ENCODE measurements at places on chromosomes 12 and 14.

GRCh38 chr14:103427485-103428443 lies 42.5 kb downstream of the MARK3 start:
- no peak for DNase-seq

DNA sequence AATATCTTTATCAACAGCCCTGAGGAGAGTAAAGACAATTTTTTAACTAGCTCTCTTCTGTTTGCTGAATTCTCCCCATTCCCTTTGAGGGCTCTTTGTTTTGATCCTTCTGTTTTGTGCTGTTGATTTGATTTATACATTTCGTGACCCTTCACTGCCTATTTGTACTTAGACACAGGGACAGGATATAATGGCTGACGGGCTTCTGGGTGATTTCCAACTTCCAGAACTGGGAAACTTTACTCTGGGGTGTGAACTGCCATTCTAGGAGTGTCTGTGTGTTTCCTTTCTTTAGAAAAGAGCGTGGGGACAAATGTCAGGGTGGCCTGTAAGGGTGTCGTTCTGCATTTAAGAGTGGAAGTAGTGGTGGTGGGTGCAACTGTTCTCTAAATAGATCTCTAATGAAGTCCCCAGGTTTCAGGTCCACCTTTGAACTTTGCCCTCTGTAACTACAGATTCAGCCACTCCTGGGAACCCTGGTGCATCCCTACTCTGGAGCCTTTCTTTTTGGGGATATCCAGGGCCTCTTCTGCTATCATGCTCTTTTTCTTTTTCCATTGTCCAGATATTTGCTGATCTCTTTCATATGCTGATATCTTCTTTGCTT lies 22.3 kb upstream of the SSPN start:
- DNase-seq = no peak

- no peak for DNase-seq
These were observed 31.4 kb downstream of the CPM start for GRCh38 chr12:68901551-68901950.

GRCh38 chr12:116123451-116124258 lies 153.8 kb downstream of the MED13L start:
- peak; percentile 97 for DNase-seq

GRCh38 chr12:110780448-110780847 lies 37.8 kb upstream of the PPP1CC start:
- DNase-seq = no peak

DNA sequence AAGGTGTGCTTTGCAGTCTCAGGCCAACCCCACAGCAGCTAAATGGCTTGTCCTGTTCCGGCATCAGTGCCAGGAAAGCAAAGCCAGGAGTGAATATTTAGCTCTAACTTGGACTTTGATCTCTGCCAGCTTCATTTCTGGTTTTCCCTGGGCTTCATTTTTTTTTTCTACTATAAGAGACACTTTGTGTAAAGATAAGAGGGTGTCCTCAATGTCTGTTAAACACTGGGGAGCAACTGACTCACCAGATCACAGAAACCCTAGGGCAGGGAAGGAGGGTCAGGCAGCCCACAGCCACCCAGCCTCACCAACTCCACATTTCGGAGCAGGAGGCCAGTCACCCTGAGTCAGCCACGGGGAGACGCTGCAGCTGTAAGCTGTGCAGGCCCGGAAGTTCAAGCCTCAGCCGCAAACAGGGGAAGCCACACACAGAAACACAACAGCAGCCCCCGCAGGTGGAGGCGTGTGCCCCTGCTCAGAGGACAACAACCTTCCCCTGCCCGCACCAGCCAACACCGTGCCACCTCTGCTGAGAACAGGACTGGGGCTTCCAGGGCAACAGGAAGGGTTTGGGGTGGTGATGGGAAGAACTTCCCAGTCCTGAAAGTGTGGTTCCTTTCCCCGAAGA lies 6.3 kb downstream of the TNFRSF1A start:
- DNase-seq = no peak

GRCh38 chr12:64706857-64707256 lies 52.3 kb downstream of the GNS start:
- no peak for DNase-seq

- no peak for DNase-seq
These were observed 15.0 kb upstream of the MEG3 start for GRCh38 chr14:100810861-100811461.

- DNase-seq = no peak
These were observed 239.2 kb downstream of the NUAK1 start for GRCh38 chr12:105899589-105899988.

DNA sequence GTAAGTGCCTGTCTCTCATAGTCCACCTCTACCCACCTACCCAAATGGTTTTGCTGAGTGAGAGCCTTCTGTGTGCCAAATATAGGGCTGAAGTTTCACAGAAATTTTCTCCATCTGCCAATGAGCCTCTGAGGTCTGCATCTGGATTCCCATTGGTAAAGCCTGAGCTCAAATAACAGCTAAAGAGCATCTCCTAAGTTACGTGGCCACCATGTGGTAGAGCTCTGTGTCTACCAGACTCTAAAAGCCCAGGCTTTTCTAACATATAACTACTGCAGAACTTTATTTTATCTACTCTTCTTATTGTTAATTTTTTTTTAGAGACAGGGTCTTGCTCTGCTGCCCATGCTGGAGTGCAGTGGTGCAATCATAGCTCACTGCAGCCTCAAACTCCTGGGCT lies 16.0 kb downstream of the AMDHD1 start:
- DNase-seq = no peak

DNA sequence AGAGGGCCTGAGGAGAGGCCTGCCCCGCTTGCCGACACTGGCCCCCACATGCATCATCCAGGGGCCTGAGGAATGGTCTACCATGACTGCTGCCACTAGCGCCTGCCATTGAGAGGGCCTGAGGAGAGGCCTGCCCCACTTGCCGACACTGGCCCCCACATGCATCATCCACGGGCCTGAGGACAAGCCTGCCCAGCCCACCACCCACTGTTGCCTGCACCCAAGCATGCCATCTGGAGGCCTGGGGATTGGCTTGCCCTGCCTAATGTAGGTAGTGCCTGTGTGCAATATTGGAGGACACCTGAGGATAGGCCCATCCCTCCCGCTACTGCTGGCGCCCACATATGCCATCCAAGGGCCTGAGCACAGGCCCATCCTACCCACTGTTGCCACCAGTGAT lies 24.4 kb downstream of the CYP46A1 start:
- no peak for DNase-seq

GRCh38 chr14:34270361-34270760 lies 191.7 kb downstream of the SPTSSA start:
- DNase-seq = no peak

DNA sequence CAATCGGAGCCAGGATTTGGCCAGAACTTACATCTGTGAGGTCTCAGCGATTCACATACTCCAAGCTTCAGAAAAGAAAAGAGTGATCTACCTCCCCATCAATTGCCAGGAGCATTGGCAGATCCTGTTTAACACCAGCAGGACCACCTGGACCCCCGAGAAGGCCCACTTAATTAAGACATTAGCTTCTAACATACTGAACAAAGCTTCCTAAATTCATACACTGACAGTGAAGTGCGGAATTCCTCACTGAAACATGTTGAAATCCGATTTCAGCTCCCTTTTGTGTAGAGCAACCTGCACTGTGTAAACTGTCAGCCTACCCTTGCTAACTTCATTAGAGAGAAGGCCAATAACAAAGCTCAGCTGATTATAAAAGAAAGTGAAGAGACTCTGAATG lies 274.0 kb downstream of the NOVA1 start:
- DNase-seq = no peak

GRCh38 chr12:96434107-96434506 lies 33.9 kb upstream of the CDK17 start:
- no peak for DNase-seq

DNA sequence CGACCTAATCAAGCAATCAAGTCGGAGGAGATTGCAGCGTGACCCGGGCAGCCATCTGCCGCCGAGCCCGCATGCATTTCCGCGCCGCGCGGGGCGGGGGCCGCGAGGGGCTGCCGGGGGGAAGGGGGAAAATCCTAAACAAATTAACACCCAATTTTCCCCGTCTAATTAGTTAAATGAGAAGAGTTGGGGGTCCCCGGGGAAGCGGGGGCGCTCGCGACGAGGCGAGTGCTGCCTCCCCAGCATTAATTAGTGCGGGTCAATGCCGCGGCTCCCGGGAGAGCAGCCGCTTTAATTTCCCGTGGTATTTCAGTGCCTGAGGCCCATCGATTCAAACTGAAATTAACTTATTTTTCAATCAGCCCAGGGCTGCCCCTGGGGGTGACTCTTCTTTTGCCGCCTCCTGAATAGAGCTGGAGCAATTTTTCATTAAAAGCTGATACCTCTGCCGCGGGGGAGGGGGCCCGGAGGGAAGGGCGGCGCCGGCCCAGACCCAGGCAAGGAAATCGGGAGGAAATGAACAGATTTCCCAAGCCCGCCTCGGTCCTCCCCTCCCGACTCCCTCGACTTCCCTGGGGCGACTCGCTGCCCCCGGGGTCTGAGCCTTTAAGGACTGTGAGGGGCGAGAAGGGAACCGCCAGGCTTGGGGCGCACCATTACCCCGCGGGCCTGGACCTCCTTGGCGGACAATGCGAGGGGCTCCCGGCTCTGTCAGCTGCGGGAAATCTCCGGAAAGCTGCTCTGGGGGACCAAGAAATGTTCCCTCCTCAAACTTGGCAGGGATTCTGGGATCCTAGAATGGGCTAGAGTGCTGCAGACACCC lies 18.9 kb downstream of the VSX2 start:
- no peak for DNase-seq

GRCh38 chr12:966724-967123 lies 17.2 kb upstream of the RAD52 start:
- no peak for DNase-seq

DNA sequence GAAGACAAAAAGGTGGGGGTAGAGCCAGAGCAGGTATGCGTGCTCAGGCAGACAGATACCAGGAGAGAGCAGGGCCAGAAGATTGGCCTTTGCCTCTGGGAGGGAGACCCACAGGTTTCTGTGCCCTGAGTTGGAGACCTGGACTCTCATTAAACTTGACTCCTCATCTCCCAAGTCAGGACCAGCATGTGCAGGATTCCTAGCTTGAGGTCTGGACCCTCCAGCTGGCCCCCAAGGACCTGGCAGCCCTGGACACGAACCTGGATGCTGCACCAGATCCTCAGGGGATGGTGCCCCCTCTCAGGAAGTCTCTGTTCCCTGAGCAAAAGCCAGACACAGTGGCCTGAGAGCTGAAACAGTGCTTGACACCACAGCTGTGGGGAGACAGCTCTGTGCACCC lies 10.5 kb upstream of the KRT73 start:
- no peak for DNase-seq

GRCh38 chr12:70032076-70032475 lies 207.0 kb downstream of the MYRFL start:
- no peak for DNase-seq

GRCh38 chr14:64998455-64998931 lies 11.8 kb downstream of the FNTB start:
- no peak for DNase-seq

DNA sequence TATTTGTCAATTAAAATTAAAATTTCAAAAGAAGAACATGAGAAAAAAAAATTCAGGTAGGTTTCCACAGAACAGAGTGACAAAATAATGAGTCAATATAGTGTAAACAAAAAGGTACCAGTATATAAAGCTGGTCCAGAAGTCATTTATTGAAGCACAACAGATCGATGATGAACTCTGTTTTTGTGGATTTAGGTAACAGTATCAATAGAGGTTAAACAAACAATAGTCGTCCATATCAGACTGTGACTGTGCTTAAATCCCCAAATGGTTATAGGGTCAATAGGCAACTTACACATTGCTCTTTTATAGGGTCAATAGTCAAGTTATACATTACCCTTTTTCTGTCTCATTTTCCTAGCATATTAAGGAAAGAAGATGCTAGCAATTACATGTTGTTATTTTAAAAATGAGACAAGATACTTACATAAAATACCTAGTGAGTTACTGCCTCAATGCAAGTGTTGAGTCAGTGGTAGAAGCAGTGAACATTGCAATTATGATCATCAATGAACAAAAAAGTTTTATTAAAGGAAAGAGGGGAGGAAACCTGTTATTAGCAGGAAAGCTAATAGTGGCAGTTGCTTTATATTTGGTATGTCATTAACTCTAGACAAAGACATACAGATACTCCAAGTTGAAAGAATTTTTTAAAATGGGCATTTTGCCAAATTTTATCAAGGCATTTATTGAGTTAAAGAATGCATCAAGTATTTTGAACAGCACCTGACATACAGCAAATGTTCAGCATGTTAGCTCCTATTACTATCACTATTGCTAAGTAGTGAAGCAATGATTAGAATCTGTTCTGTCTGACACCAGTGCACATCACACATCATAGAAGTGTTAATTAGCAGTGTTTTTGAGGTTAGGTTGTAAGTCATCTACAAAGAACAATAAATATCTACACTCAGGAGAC lies 102.9 kb downstream of the CCER1 start:
- DNase-seq = no peak

DNA sequence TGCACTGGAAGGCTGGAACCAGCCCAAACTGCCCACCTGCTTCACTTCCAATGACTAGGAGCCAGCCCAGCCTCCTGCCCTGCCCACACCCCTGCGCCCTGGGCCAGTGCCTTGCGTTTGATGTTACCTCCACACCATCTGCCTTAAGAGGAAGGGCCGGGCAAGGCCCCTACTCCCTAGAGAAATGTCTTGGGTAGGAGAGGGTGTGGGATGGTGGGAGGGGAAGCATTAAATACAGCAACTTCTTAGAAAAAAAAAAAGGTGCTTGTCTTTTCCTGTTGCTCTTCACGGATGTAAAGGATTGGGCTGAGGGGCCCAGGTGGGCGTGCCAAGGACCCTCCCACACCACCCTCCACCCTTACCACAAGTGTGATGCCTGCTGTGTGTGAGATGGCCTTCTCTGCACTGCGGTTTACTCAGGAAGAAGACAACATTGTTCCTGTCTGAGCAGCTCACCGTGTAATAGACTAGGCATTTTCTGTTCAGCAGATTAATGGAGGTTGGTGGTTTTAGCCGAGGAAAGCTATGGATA lies 99.9 kb downstream of the NINJ2 start:
- DNase-seq = no peak

- DNase-seq = no peak
These were observed 49.2 kb downstream of the DAD1 start for GRCh38 chr14:22539831-22540230.

DNA sequence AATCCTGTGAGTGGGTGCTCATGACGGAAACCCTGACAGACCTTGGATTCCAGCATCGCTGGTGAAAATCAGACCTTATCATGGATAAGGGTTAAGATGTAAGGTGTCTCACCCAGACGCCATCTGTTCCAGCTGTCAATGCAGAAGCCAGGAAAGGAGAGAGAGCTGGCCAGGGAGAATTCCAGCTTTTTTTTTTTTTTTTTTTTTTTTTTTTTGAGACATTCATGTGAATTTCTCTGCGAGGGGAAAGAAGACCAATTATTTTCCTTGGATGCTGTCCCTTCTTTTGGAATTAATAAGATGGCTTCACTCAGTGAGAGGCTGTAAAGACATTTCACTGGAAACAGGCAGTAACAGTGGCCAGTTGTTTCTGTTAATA lies 1.8 kb downstream of the TRAF3 start:
- no peak for DNase-seq

GRCh38 chr12:24591715-24592440 lies 357.0 kb downstream of the BCAT1 start:
- DNase-seq = no peak

- DNase-seq = no peak
These were observed at the start of gene PIWIL1 for GRCh38 chr12:130337488-130338303. Gene PIWIL1 (plus strand): TSS chr12:130337887. CDS start chr12:130342592, 4,705 bp downstream.

GRCh38 chr14:76121089-76121748 lies 30.5 kb upstream of the GPATCH2L start:
- no peak for DNase-seq

GRCh38 chr12:110379631-110380030 lies 23.9 kb downstream of the ANAPC7 start:
- no peak for DNase-seq
